ENCODE measurements at places on chromosomes 5 and 9.

GRCh38 chr9:132588501-132589147 lies 6.2 kb downstream of the BARHL1 start:
- DNase-seq: no peak

DNA sequence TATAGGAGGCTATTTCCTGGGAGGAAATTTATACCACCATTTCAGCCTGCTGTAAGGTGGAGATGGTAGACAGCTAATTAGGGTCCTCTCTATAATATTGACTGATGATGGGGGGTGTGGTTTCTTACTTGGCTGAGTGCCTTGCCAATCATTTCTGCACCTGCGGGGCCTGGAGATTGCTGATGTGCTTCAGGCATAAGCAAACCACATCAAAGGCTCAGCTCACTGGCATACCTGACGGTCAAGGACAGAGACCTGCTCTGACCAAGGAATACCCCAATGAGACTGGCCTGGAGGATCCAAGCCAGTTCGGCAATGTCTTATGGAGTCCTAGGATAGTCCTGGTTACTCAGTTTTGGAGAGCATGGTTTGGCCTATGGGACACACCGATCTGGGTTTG lies 29.5 kb downstream of the ANKH start:
- no peak for DNase-seq

DNA sequence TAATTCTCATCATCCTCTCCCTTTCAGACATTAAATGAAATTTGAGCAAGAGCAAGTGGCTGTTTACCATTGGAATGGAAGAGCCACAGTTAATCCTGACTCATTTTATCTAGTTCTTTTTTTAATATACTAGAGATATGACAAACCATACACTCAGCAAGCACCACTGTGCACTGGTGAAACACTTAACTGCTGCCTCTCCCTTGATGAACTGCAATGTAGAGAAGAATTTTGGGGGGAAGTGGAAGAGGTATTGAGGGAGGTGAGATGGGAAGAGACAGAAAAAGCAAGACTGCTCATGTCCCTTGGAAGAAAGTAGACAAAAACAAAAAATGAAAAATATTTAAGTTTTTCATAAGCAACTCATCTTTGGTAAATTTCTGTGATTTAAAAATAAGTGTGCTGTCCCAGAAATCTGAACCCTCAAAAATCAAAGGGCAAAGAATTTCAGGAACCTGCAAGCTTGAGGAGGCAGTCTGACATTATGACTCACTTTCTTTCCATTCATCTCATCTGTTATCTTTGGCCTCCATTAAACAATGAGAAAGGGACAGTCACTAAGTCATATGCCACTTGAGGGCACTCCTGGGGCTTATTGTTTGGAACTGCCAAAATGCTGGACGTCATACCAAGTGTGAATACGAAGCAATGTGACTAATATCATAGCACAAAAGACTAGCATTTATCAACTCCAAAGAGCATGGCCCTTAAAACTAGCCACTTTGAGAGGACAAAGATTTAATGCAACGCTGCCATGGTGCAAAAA lies 566.8 kb upstream of the DMAC1 start:
- DNase-seq: no peak

GRCh38 chr9:101478444-101478843 lies 42.9 kb upstream of the ALDOB start:
- DNase-seq: no peak

- DNase-seq: no peak
Observed at GRCh38 chr5:135690466-135690865, 111.7 kb upstream of the CXCL14 start.

DNA sequence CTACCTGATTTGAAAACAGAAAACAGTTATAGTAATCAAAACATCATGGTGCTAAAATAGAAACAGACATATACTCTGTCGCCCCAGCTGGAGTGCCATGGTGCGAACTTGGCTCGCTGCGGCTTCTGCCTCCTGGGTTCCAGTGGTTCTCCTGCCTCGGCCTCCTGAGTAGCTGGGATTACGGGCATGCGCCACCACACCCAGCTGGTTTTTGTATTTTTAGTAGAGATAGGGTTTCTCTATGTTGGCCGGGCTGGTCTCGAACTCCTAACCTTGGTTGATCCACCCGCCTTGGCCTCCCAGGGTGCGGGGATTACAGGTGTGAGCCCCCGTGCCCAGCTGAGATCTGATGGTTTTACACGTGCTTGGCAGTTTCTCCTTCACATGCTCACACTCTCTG lies 495.9 kb downstream of the ANXA1 start:
- DNase-seq: no peak

DNA sequence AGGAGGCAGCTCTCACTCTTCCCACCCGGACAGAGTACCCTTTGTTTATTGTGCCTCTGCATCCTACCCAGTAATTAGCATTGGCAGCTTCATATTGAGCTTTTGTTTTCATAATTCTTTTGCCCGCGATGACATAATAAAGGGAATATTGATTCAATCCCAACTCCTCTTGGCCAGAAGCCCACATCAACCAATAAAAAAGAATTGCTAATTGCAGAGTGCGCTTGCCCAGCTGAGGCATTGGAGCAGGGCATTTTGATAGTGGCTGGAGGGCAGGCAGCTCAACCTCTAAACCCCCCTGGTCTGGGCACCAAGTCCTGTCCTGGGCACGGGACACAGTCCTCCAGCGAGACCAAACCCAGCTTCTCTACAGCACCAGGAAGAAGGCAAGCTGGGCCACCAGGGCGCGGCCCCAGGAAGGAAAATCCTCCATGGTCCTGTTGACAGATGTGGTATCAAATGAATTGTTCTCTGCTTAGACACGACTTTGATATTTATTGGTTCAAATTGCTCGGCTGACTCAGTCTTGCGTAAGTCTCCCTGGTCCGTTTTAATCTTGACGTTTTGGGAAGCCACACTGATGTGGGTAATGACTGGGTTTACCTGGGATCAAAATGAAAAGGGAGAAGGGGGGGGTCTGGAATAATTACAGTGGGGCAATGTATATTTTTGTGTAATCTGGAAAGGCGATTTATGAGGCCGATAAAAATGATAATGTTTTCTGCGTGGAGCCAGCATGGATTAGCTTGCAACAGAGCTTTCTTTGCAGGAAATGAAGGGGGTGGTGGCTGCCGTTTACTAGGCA lies 220.7 kb upstream of the MSX2 start:
- no peak for DNase-seq

GRCh38 chr9:81082221-81082620 lies 607.1 kb downstream of the TLE1 start:
- no peak for DNase-seq

GRCh38 chr9:18238752-18239447 lies 235.1 kb upstream of the ADAMTSL1 start:
- DNase-seq: no peak

DNA sequence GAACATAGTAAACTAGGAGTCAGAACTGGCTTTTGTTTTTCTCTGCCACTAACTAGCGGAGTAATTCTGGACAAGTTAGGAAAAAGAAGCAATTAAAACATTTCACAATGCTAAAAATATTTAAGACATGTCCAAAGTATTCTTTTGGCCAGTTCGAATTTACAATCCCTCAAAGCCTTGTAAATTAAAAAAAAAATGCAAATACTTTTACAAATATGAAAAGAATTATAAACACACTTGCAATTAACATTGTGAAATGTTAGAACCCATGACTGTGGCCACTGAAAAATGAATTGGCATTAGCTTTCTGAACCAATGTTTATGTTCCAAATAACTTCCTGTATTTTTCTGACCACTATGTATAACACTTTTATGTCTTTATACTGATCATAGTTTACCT lies 2.2 kb downstream of the RAD1 start:
- no peak for DNase-seq

GRCh38 chr5:79642210-79642609 lies 30.0 kb downstream of the TENT2 start:
- DNase-seq: no peak

GRCh38 chr5:11594021-11594420 lies 310.2 kb downstream of the CTNND2 start:
- DNase-seq: no peak

GRCh38 chr9:128026773-128027541 lies 40.2 kb downstream of the NAIF1 start:
- DNase-seq: peak; percentile 40

GRCh38 chr9:133615186-133615585 lies 6.0 kb upstream of the FAM163B start:
- DNase-seq: no peak

DNA sequence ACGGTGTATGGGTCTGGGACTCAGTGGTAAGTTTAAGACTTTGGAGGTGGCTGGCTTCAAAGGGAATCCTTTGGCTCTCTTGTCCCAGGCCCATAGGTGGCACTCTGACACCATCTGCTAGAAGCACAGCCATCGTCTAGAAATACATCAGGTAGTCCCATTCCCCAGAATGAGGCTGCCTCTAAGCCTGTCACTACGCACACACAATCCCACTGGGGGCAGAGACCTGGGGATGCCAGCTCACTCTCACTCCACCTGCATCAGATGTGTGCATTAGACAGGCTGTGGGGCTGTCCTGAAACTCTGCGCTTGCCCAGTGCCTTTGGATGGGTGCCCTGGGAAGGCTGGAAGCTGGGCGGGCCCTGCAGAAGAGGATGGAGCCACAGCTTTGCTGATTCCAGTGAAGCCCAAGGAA lies 127.5 kb upstream of the PANK3 start:
- DNase-seq: no peak

DNA sequence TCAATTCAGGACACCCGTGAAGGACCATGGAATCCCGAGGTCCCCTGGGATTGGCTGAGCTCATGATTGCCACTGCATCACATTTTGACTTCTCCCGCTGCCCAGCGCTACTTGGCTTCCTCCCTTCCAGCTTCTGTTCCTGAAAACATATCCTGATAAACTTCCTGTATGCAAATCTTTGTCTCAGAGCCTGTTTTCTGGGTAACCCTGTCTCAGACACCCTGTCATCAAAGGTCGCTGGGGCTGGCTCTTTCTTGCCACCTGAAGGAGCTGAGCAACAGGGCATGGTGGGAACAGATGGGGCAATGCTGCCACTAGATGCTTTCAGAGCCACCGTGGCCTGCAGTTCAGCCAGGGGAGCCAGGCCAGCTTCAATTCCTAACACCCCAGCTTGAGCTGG lies 154.3 kb upstream of the TBC1D2 start:
- DNase-seq: no peak

Measured in germinal center (tissue), 1 donor.